Urinary bladder (tissue), 4 donors: ENCODE measurements at places on chromosomes 11 and 22. TPM values are rescaled to one million over a fixed set of nuclear protein-coding genes. Genes with fewer than 3 reads are reported as not detected.

DNA sequence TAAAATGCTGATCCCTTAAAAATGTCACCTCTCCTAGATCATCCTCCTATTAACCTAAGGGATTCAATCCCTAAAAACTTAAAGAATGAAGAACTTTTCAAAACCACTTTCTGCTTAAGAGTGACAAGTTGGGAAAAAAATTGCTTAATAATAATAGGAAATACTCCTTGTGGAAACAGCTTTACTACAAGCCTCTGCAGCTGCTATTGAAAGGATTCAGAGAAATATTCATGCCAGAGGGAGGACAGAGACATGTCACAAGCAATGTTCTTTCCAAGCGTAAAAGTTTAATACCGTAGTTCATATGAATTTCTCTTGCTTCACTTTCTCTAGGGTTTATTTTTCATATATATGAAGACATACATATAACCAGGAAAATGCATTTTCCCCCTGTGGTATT, 98.2 kb downstream of the ARHGAP20 start:
- no peak for DNase-seq

GRCh38 chr11:2775083-2775625, 75.4 kb upstream of the KCNQ1OT1 start:
- DNase-seq = no peak

DNA sequence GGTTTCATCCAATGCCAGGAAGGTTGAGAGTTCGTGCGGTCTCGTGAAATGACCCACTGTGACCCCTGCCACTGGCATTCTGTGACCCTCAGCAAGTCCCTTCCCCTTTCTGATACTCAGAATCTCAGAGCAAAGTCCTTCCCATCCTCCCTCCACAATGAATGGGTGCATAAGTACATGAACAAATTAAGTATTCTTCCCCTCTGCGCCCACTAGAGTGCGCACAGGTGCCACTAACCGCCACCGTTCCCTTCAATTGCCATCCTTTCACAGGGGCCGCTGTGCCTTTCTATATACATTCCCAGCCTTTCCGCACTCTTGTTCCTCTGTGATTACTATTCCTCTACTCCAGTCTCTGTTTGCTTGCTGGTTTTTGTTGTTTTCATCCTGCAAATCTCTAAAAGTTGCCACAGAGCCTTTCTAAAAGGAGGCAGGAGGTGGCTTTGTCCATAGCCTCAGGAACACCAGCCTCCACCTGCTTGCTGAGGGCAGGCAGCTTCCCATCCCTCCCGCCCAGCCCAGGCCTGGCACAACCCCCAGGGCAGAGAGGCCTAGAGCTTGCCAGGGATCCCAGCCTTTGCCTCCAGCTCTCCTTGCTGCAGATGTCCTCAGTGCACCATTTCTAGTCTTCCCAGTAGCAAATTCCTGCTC, 6.7 kb upstream of the AP1B1 start:
- no peak for DNase-seq

BACE1 gene
- polyA plus RNA-seq = 20.0 TPM

TRIM22 gene
- polyA plus RNA-seq = 33.3 TPM

MAP6 gene
- 8.0 TPM for polyA plus RNA-seq

MMP3 gene
- polyA plus RNA-seq = 6.3 TPM

LGALS12 gene
- polyA plus RNA-seq = 4.2 TPM

GNG3 gene
- polyA plus RNA-seq = 0.96 TPM
